T-helper 9 cell (primary cell): ENCODE measurements at places on chromosomes 1 and 21.

DNA sequence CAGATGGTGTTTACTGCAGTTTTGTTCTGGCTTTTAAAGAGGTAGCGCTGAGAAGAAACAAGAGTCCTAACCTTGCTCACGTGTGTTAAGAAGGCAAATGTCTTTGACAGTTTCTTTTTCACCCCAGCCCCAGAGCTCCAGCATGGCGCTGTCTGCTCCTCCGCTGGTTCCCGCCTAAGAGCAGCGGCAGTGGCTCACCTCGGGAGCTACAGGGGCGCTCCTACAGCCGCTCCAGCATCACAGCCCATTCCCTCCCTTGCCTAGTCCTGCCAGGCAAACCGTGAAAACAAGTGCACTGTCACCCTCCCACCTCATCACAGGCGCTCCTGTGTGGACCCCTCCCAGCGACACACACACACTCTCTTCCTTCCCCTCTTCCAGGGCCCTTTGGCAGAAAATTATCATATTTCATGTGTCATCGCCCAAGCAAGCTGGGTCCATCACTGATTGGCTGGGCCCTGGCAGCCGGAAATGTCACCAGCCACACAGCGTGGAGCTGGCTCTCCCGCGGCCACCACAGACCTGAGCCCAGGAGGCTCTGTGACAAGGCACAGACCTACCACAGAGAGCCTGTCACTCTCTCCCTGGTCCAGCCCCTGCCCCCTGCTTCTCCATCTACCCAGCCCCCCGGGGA is 1.2 kb upstream of the HIVEP3 start:
- DNase-seq = peak; percentile 63

DNA sequence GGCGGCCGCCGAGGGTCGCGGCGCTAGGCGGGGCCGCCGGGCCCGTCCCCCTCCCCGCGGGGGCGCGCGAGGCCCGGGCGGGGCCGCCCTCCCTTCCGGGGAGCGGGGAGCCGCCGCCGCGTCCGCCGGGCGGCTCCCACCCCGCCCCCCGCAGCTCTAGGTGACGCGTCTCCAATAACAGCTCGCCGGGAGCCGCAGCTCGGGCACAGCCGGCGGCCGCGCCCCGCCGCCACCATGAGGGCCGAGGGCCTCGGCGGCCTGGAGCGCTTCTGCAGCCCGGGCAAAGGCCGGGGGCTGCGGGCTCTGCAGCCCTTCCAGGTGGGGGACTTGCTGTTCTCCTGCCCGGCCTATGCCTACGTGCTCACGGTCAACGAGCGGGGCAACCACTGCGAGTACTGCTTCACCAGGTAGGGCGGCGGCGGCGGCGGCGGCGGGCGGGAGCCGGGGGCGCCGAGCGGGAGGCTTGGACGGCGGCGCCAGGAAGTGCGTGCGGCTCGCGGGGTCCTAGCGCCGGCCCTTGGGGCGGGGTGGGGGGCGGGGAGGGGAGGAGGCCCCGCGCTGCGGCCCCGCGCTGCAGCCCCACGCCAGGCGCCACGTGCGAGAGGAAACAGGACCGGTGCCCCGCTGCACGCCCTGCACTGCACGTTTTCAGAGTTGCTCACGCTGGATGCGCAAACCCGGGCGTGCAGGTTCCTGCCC is at the start of gene SMYD2:
Gene SMYD2, plus strand, starts transcription at position 139 of the 699 bp plus-strand sequence. Its CDS starts 96 bp downstream, at position 235.
- peak; percentile 60 for DNase-seq

DNA sequence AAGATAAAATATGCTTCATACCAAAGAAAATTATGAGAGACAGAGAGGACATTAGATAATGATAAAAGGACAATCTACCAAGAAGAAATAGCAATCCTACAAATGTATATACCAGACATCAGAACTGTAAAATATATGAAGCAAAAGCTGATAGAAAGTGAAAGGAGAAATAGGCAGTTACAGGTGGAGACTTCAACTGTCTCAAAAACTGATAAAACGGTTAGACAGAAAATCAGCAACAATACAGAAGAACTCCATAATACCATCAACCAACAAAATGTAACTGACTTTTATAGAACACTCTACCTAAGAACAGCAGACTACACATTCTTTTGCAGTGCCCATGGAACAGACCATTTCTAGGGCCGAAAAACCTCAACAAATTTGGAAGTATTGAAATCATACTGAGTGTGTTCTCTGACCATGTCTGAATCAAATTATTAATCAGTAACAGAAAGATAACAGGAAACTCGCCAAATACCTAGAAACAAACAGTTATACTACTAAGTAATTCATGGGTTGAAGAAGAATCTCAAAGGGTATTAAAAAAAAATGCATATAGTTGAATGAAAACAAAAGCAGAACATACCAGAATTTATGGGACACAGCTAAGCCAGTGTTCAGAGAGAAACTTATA is 132.1 kb downstream of the RPS6KC1 start:
- no peak for DNase-seq

- no peak for DNase-seq
These were observed 19.5 kb upstream of the KRTAP11-1 start for GRCh38 chr21:30900881-30901280.

- no peak for DNase-seq
These were observed 43.3 kb upstream of the KCNQ4 start for GRCh38 chr1:40740039-40740996.

DNA sequence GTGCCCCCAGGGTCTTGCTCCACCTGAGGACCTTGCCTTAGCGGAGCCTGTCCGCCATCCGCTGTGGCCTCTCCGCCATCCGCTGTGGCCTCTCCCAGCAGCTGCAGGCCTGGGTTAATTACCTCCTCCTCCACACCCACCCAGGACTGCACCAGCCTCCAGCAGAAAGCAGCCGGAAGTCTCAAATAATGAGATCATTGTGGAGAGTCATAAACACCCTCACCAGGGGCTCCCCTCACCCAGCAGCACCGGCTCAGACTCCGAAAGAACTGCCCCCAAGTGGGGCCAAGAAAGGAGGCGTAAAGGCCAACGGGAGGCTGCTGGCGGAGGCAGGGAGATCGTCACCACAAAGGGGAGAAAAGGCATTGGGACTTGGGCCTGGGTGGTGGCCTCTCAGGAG is 10.7 kb upstream of the GPR153 start:
- no peak for DNase-seq

DNA sequence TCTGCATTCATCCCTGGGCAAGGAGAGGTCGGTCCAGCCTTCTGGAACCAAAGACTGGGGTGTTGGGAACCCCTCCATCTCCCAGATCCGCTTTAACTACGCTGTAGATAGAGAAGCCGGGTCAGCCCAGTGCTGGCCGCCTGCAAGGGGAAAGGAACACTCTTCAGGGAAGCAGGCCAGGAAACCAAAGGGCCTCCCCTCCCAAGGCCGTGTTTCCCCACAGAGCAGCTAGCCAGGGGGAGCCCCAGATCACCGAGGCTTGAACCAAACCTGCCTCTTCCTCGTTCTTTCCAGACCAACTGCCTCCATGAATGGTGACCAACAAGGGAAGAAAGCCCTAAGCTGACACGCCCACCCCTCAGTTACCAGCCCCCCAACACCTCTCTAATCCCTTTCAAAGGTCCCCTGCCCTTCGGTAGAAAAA is 1.2 kb upstream of the CHD5 start:
- DNase-seq = no peak

DNA sequence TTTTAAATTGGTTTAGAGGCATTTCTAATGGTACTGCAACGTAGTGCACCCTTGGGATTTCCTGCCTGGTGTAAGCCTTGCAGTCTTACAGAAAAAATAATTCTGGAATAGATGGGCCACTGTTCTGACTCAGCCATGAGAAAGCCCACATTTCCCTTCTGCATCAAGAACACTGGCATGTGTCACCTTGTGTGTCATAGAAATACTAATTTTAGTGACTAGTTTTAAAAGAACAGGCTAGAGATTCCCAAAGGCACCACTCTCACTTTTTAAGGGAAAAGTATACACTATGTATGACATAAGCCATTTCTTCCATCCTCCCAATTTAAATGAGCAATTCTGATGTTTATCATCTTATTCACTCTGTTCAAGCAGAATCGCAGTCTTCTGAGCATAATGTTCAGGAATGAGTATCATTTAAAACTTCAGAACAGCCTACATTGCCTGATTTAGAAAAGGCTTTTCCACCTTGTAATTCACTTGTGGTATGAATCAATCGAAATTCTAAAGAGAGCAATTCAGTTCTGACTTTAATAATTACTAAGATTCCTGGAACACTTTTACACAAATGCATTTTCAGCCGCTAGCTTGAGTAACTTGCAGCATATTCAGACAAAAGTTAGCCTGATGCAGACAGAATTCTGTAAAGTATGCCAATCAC is 18.8 kb downstream of the RGS13 start:
- DNase-seq = no peak

GRCh38 chr1:235402457-235403200 is 35.4 kb downstream of the TBCE start:
- DNase-seq = no peak

- DNase-seq = peak; percentile 63
These were observed 2.6 kb downstream of the PRDM2 start for GRCh38 chr1:13702425-13703127.

DNA sequence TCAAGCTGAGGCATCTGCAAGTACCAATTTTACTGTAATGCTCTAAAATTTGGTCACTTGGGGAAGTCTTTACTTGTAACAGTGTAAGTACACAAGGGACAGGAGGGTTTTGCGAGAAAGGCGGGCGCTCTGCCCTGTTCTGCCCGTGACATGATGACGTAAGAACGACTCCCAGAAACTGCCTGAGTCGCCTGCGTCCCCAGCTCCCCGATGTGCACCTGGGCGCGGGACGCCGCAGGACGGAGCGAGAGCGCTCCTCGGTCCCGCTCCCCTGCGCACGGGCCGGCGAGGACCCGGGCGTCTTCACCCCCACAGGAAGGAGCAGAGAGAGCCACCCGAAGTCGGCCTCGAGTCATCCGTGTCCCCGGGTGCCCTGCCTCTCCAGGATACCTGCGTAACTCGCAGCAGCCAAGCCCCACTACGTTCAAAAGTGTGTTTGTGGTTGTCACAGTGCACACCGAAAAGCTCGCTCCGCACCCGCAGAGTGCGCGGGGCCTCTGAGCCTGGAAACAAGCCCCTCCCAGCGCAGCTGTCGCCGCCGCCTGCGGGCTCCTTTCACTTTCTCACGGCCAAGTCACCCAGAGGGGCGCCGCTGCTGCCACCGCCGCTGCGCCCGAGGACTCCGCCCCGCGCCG is 3.3 kb upstream of the ZBTB18 start:
- no peak for DNase-seq
